ENCODE measurements at places on chromosomes 11 and 22. TPM values are rescaled to one million over a fixed set of nuclear protein-coding genes. Genes with fewer than 3 reads are reported as not detected.

The TSKU gene
- 49.0 TPM for total RNA-seq

The DCDC1 gene
- 0.68 TPM for total RNA-seq

The DERL3 gene
- 3.7 TPM for total RNA-seq

The MRGPRE gene
- not detected for total RNA-seq

The HTR3A gene
- total RNA-seq: not detected

The ANO5 gene
- total RNA-seq: 4.3 TPM

The OR5B21 gene
- total RNA-seq: not detected

The SPI1 gene
- not detected for total RNA-seq

The ACO2 gene
- total RNA-seq: 94.5 TPM

The HEPN1 gene
- not detected for total RNA-seq

The NXPE1 gene
- total RNA-seq: not detected

All from Calu3 (cell line).